ENCODE measurements at places on chromosomes 5 and 9. TPM values are rescaled to one million over a fixed set of nuclear protein-coding genes. Genes with fewer than 3 reads are reported as not detected.

The YIPF5 gene
- total RNA-seq = 47.6 TPM

The PCDHGA12 gene
- 7.6 TPM for total RNA-seq

The CDH9 gene
- not detected for total RNA-seq

The DMRTA1 gene
- total RNA-seq = 1.8 TPM

The C5orf15 gene
- total RNA-seq = 33.4 TPM

The FEM1C gene
- total RNA-seq = 26.1 TPM

The REEP2 gene
- 0.55 TPM for total RNA-seq

The RLN2 gene
- not detected for total RNA-seq

The FKTN gene
- total RNA-seq = 10.8 TPM

The RACK1 gene
- total RNA-seq = 1,155 TPM

The TSSK1B gene
- total RNA-seq = not detected

The TIMD4 gene
- total RNA-seq = not detected

The IRGM gene
- not detected for total RNA-seq

The FCN2 gene
- total RNA-seq = not detected

The COMMD10 gene
- total RNA-seq = 28.9 TPM

The PCDHB3 gene
- 1.9 TPM for total RNA-seq

The INSL6 gene
- total RNA-seq = not detected

The FOXD1 gene
- 1.2 TPM for total RNA-seq

The LIX1 gene
- not detected for total RNA-seq

The HK3 gene
- total RNA-seq = 50.5 TPM

The PPP2R2B gene
- 1.2 TPM for total RNA-seq

The ALDOB gene
- total RNA-seq = not detected

The COL27A1 gene
- total RNA-seq = 13.7 TPM

The SLC35D2 gene
- total RNA-seq = 30.3 TPM

The GRXCR2 gene
- not detected for total RNA-seq

The DNAH5 gene
- total RNA-seq = 4.6 TPM

The OBP2B gene
- total RNA-seq = not detected

The BNC2 gene
- total RNA-seq = 18.1 TPM

The NEUROG1 gene
- total RNA-seq = not detected

The OR1Q1 gene
- not detected for total RNA-seq

The MCC gene
- total RNA-seq = 18.6 TPM

The GPR150 gene
- 0.49 TPM for total RNA-seq

The AK8 gene
- 0.55 TPM for total RNA-seq

The ACOT12 gene
- total RNA-seq = not detected

The PLK2 gene
- 41.1 TPM for total RNA-seq

The ADAMTS2 gene
- 16.4 TPM for total RNA-seq

The PCDHGB5 gene
- 11.0 TPM for total RNA-seq

The FLT4 gene
- total RNA-seq = 38.6 TPM

The COL15A1 gene
- 8.0 TPM for total RNA-seq

The PFN3 gene
- not detected for total RNA-seq

The PTGR1 gene
- total RNA-seq = 38.0 TPM

The FOXD4L4 gene
- total RNA-seq = 0.23 TPM

The SPINK7 gene
- total RNA-seq = not detected

The C9 gene
- total RNA-seq = not detected

The STC2 gene
- total RNA-seq = 4.9 TPM

The PCDHGB3 gene
- total RNA-seq = 2.6 TPM
